Esophagus muscularis mucosa (tissue), 4 donors: ENCODE measurements at places on chromosomes 4 and X. TPM values are rescaled to one million over a fixed set of nuclear protein-coding genes. Genes with fewer than 3 reads are reported as not detected.

GRCh38 chr4:52425751-52426326 is 233.3 kb downstream of the USP46 start:
- H3K36me3 ChIP-seq: no peaks in the 10 kb centered on the region
- no peak overlapping the region for H3K27ac ChIP-seq
- no peak overlapping the region for H3K4me3 ChIP-seq
- no peaks in the 10 kb centered on the region for H3K27me3 ChIP-seq

- no peaks in the 10 kb centered on the region for H3K4me1 ChIP-seq
- DNase-seq: no peak
- no peak overlapping the region for H3K4me3 ChIP-seq
- H3K27me3 ChIP-seq: no peaks in the 10 kb centered on the region
Observed at GRCh38 chr4:136687118-136687517, 845.2 kb downstream of the PCDH18 start.

GRCh38 chr4:48939785-48940184 is 33.2 kb upstream of the OCIAD2 start:
- H3K4me3 ChIP-seq: no peak overlapping the region
- no peaks in the 10 kb centered on the region for H3K27me3 ChIP-seq
- no peaks in the 10 kb centered on the region for H3K36me3 ChIP-seq

GRCh38 chr4:132333724-132334047 is 815.4 kb upstream of the PCDH10 start:
- H3K36me3 ChIP-seq: no peaks in the 10 kb centered on the region
- no peak overlapping the region for H3K4me3 ChIP-seq

- H3K4me3 ChIP-seq: no peak overlapping the region
- no peak overlapping the region for H3K27ac ChIP-seq
- no peaks in the 10 kb centered on the region for H3K36me3 ChIP-seq
- no peaks in the 10 kb centered on the region for H3K4me1 ChIP-seq
- H3K27me3 ChIP-seq: no peaks in the 10 kb centered on the region
Observed at GRCh38 chrX:114985967-114986592, 31.3 kb downstream of the IL13RA2 start.

DNA sequence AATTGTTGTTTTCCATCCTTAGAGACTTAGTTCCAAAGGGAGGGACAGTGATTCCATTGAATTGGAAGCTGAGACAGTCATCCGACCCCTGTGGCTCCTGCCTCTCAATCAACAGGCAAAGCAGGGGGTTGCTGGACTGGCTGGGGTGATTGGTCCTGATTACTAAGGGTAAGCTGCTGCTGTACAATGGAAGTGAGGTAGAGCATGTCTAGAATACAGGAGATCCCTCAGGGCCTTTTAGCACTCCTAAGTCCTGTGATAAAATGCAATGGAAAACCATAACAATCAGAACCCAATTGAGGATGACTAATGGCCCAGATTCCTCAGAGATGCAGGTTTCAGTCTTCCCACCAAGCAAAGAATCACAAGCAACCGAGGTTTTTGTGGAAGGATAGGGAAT is 127.6 kb downstream of the AASDH start:
- peak; percentile 34 for DNase-seq
- H3K4me1 ChIP-seq: no peaks in the 10 kb centered on the region
- no peak overlapping the region for H3K4me3 ChIP-seq
- no peaks in the 10 kb centered on the region for H3K27me3 ChIP-seq

GRCh38 chr4:100190643-100191600 is 654 bp upstream of the DDIT4L start:
- no peak for DNase-seq
- peaks cover 13% of the 10 kb centered on the region for H3K4me1 ChIP-seq
- H3K27ac ChIP-seq: peak overlapping the region; percentile 10
- no peaks in the 10 kb centered on the region for H3K27me3 ChIP-seq

- DNase-seq: no peak
- H3K4me1 ChIP-seq: peaks cover 16% of the 10 kb centered on the region
- H3K27me3 ChIP-seq: no peaks in the 10 kb centered on the region
- H3K36me3 ChIP-seq: no peaks in the 10 kb centered on the region
- H3K4me3 ChIP-seq: no peak overlapping the region
Observed at GRCh38 chrX:17082831-17083230, 136.4 kb downstream of the REPS2 start.

- no peaks in the 10 kb centered on the region for H3K27me3 ChIP-seq
- H3K36me3 ChIP-seq: no peaks in the 10 kb centered on the region
- no peak for DNase-seq
- H3K4me3 ChIP-seq: no peak overlapping the region
- no peak overlapping the region for H3K27ac ChIP-seq
- H3K4me1 ChIP-seq: peaks cover 20% of the 10 kb centered on the region
Observed at GRCh38 chr4:37953620-37954293, 6.4 kb upstream of the PTTG2 start.

GRCh38 chrX:63424063-63424462 is 72.9 kb upstream of the SPIN4 start:
- no peaks in the 10 kb centered on the region for H3K4me1 ChIP-seq
- peaks cover 28% of the 10 kb centered on the region for H3K36me3 ChIP-seq
- no peak for DNase-seq
- H3K27ac ChIP-seq: no peak overlapping the region

- H3K4me1 ChIP-seq: no peaks in the 10 kb centered on the region
- H3K27ac ChIP-seq: no peak overlapping the region
- H3K4me3 ChIP-seq: no peak overlapping the region
Observed at GRCh38 chr4:53717064-53717549, 125.8 kb upstream of the LNX1 start.

DNA sequence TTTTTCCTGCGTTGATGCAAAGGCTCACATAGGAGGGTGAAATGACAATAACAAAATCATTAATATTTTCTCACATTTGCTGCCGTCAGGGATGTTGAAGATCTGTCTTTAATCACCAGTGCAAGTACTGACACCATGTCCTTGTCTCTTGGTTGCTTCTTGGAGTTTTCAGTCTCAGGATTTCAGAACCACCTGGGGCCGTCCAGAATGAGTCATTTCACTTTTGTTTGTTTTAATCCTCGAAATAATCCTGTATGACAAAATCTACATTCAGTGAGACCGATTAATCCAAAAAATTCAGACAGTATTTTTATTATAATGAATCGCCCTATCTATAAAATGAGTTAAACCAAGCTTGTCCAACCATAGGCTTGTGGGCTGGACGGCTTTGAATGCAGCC is 47.2 kb downstream of the NEIL3 start:
- H3K27ac ChIP-seq: no peak overlapping the region
- no peaks in the 10 kb centered on the region for H3K36me3 ChIP-seq
- H3K4me1 ChIP-seq: no peaks in the 10 kb centered on the region

DNA sequence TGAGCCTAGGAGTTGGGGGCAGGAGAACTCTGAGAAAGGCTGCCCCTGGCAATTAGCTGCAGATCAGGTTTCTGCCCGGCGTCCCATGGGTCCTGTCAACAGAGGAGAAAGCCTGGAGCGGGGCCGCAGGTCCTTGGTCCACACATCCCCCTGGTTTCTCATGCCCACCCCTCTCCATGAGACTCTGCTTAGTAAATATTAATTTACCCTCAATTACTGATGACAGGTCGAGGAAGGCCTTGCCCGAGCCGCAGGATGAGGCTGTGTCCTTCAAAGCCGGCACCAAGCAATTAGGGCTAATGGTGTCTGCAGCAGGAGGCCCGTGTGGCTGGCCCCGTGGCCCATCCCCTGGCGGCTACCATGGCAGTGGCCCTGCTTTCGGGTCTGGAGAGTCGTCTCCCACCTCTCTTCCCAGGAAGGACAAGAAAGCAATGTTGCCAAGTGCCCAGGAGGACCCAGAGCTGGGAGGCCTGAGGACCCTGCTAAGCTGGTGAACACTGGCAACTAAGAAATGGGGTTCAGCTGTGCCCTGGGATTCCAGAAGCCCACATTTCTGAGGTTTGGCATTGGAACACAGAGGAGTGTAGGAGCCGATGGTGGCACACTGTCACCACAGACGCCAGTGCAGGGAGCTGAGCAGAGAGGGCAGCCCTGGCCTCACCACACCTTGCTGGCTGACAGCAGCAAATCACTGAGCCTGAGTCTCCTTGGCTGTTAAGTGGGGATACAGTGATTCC is 114.6 kb downstream of the CPZ start:
- no peaks in the 10 kb centered on the region for H3K27me3 ChIP-seq
- DNase-seq: no peak
- no peak overlapping the region for H3K4me3 ChIP-seq
- H3K36me3 ChIP-seq: no peaks in the 10 kb centered on the region

DNA sequence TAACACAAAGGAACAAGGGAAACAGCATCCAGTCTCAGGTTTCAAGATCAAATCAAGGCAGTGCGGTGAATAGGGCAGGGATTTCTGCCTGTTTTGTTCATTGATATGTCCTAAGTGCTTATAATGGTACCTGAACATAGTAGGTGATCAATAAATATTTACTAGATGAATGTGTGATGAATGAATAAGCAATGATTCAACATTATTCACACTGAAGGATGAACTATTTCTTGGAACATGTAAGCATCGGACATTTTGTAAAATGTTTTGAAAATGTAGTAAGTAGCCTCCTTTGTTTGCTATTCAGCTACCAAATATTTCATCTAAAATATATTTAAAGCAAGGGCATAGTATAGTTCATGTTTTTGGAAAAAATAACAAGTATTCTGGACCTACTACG is 67.8 kb downstream of the USP38 start:
- H3K4me1 ChIP-seq: peaks cover 27% of the 10 kb centered on the region
- no peak for DNase-seq
- no peak overlapping the region for H3K4me3 ChIP-seq

DNA sequence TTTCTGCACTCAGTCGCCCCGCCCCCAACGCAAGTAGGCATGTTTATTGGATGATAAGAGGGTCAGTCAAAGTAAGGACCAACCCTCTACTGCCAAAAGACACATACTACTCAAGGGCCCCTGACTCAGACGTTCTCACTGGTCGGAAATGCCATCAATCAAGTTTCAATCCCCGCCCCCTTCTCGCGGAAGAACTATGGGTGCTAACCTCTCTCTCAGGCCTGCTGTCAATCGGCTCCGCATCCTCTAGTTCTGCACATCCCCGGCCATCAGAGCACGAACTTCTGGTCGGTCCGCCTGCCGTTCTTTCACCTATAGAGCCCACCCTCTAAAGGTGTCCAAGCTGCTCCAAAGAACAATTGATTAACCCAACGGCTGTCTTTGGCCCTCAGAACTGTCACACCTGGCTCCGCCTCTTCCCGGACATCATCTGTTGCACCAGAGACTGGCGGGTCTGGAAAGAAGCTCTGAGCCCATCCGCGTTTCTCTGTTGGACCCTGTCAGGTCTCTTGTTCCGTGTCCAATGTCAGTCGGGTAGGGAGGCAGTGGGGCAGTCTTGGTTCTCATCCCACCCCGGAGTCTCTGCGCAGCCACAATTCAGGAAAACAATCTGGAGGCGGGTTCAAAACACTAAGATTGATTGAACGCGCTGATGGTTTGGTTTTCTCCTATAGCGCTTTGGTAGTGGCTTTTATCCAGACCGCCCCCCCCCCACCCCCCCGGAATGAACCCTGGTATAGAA is 15.2 kb downstream of the NDUFB11 start:
- no peaks in the 10 kb centered on the region for H3K36me3 ChIP-seq
- peak overlapping the region; percentile 84 for H3K27ac ChIP-seq
- peak overlapping the region; percentile 61 for H3K4me3 ChIP-seq
- peaks cover 7% of the 10 kb centered on the region for H3K4me1 ChIP-seq

DNA sequence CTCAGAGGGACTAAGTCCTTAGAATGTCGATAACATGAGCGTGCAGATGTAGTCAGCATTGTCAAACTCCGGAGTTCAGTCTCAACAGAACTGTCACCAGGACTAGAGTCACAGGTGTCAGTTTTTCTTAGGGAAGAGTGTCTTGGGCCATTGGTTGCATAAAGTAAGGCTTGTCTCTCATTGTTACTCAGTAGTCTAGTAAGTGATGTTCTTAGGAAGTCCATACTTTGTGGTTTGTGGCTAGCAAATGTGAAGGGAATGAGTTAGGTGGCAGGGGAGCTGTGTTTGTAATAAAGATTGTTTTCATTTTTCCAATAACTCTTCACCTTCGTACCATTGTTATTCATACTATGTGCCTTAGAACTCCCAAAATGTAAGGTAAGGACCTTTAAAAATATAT is 119.6 kb downstream of the AFF2 start:
- no peaks in the 10 kb centered on the region for H3K4me1 ChIP-seq
- H3K4me3 ChIP-seq: no peak overlapping the region
- H3K27me3 ChIP-seq: no peaks in the 10 kb centered on the region

- H3K4me3 ChIP-seq: no peak overlapping the region
- no peak for DNase-seq
- H3K36me3 ChIP-seq: no peaks in the 10 kb centered on the region
- peaks cover 54% of the 10 kb centered on the region for H3K4me1 ChIP-seq
- peak overlapping the region; percentile 16 for H3K27ac ChIP-seq
- no peaks in the 10 kb centered on the region for H3K27me3 ChIP-seq
Observed at GRCh38 chr4:123244137-123244536, 152.5 kb upstream of the SPRY1 start.

DNA sequence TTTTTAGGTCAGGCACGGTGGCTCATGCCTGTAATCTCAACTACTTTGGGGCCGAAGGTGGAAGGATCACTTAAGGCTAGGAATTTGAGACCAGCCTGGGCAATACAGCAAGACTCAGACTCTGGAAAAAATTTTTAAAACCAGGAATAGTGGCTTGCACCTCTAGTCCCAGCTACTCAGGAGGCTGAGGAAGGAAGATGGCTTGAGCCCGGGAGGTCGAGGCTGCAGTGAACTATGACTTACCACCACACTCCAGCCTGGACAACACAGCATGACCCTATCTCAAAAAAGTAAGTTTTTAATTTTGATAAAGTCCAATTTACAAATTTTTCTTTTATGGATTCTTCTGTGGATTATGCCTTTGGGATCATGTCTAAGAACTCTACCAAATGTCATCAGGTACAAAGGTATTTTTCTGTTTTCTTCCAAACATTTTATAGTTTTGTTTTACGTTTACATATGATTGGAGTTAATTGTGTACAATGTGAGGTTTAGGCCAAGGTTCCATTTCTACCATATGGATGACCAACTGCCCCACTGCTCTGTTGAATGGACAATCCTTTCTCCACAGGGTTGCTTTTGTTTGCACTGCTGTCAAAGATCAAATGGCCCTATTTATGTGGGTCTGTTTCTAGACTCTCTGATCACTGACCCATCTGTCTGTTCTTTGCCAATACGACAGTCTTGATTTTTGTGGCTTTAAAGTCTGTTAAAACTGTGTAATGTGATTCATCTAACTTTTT is 48.2 kb downstream of the CPLX1 start:
- peaks cover 67% of the 10 kb centered on the region for H3K36me3 ChIP-seq
- DNase-seq: no peak
- H3K27ac ChIP-seq: no peak overlapping the region

HTN1 gene
- total RNA-seq: not detected

PHEX gene
- 0.63 TPM for total RNA-seq

CCDC110 gene
- 5.1 TPM for total RNA-seq

RPS6KA3 gene
- total RNA-seq: 41.6 TPM

YY2 gene
- 0.84 TPM for total RNA-seq

KIAA1210 gene
- total RNA-seq: not detected

CT45A5 gene
- not detected for total RNA-seq

MSN gene
- 297 TPM for total RNA-seq
